ENCODE measurements at places on chromosomes 7 and 10. TPM values are rescaled to one million over a fixed set of nuclear protein-coding genes. Genes with fewer than 3 reads are reported as not detected.

- no peak overlapping the region for H3K4me3 ChIP-seq
- H3K4me1 ChIP-seq = no peaks in the 10 kb centered on the region
- no peaks in the 10 kb centered on the region for H3K36me3 ChIP-seq
- no peak overlapping the region for H3K27ac ChIP-seq
- H3K27me3 ChIP-seq = no peaks in the 10 kb centered on the region
These were observed 608.5 kb upstream of the GALNT17 start for GRCh38 chr7:70523249-70523988.

DNA sequence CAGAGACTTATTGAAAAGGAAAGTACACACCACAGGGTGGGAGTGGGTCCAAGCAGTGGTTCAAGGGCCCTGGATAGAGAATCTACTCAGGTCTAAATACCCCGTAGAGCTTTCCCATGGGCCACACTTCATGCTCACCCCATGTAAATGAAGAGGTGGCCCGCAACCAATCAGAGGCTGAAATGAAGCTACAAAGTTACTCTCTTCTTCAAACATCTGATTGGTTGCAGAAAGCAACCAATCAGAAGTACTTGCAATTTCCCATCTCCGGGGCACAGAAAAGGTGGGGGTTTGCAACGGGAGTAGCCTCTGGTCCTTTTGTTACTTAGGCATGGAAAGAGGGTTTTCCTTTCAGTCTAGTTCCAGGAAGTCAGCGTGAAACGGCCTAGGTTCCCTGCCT lies 15.2 kb upstream of the GALNTL5 start:
- DNase-seq = no peak
- no peaks in the 10 kb centered on the region for H3K36me3 ChIP-seq
- peaks cover 14% of the 10 kb centered on the region for H3K4me1 ChIP-seq
- 0 out of 2 replicates have a peak, but pooled peaks cover 4% of the 10 kb centered on the region for H3K27me3 ChIP-seq

- no peak for DNase-seq
- H3K27me3 ChIP-seq = no peaks in the 10 kb centered on the region
- H3K4me3 ChIP-seq = no peak overlapping the region
- no peak overlapping the region for H3K27ac ChIP-seq
- H3K36me3 ChIP-seq = no peaks in the 10 kb centered on the region
These were observed 32.3 kb downstream of the AHCYL2 start for GRCh38 chr7:129257168-129257567.

- peak; percentile 66 for DNase-seq
- H3K4me1 ChIP-seq = peaks cover 12% of the 10 kb centered on the region
- H3K4me3 ChIP-seq = no peak overlapping the region
- H3K27ac ChIP-seq = no peak overlapping the region
- no peaks in the 10 kb centered on the region for H3K36me3 ChIP-seq
These were observed 50.9 kb upstream of the UNC5B start for GRCh38 chr10:71161425-71161824.

GRCh38 chr10:4250587-4250887 lies 465.5 kb upstream of the KLF6 start:
- no peaks in the 10 kb centered on the region for H3K27me3 ChIP-seq
- H3K27ac ChIP-seq = peak overlapping the region; percentile 71
- peaks cover 25% of the 10 kb centered on the region for H3K4me1 ChIP-seq
- no peaks in the 10 kb centered on the region for H3K36me3 ChIP-seq
- no peak for DNase-seq
- H3K4me3 ChIP-seq = no peak overlapping the region

DNA sequence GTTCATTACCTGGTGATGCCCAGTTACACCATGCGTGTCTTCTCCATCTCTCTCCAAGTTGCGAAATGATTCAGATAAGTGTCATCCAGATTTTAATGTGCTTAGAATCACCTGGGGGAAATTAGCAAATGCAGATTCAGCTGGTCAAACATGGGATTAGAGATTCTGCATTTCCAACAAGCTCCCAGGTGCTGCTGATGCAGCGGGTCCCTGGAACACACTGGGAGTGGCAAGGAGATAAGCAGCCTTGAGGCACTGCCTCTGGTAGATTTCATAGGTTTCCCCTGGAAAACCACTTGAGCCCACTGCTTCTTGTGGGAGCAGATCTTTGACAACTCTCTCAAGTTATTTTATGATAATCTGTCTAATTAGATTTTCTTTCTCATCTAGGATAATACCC lies 196.0 kb upstream of the C7orf33 start:
- no peaks in the 10 kb centered on the region for H3K36me3 ChIP-seq
- DNase-seq = no peak

- DNase-seq = no peak
- no peak overlapping the region for H3K4me3 ChIP-seq
- H3K27me3 ChIP-seq = peaks cover 28% of the 10 kb centered on the region
- no peaks in the 10 kb centered on the region for H3K4me1 ChIP-seq
These were observed 56.9 kb upstream of the AOAH start for GRCh38 chr7:36781011-36781738.

GRCh38 chr10:3853016-3853415 lies 68.0 kb upstream of the KLF6 start:
- peak overlapping the region; percentile 91 for H3K27ac ChIP-seq
- DNase-seq = no peak
- no peak overlapping the region for H3K4me3 ChIP-seq
- H3K36me3 ChIP-seq = no peaks in the 10 kb centered on the region

- peaks cover 11% of the 10 kb centered on the region for H3K4me1 ChIP-seq
- H3K4me3 ChIP-seq = no peak overlapping the region
- H3K27me3 ChIP-seq = no peaks in the 10 kb centered on the region
These were observed 5.8 kb upstream of the PPP3CB start for GRCh38 chr10:73501651-73502050.

GRCh38 chr10:28254290-28254985 lies 48.4 kb downstream of the MPP7 start:
- H3K4me3 ChIP-seq = peak overlapping the region; percentile 30
- no peaks in the 10 kb centered on the region for H3K27me3 ChIP-seq
- H3K27ac ChIP-seq = peak overlapping the region; percentile 94
- no peaks in the 10 kb centered on the region for H3K36me3 ChIP-seq

- DNase-seq = no peak
- no peak overlapping the region for H3K4me3 ChIP-seq
- H3K4me1 ChIP-seq = no peaks in the 10 kb centered on the region
- H3K36me3 ChIP-seq = peaks cover 37% of the 10 kb centered on the region
These were observed 12.7 kb downstream of the NRBF2 start for GRCh38 chr10:63145782-63146181.

- H3K36me3 ChIP-seq = no peaks in the 10 kb centered on the region
- no peaks in the 10 kb centered on the region for H3K27me3 ChIP-seq
- no peak overlapping the region for H3K4me3 ChIP-seq
- H3K4me1 ChIP-seq = no peaks in the 10 kb centered on the region
- no peak for DNase-seq
- no peak overlapping the region for H3K27ac ChIP-seq
These were observed 431.4 kb downstream of the DNAJB6 start for GRCh38 chr7:157768198-157768597.

DNA sequence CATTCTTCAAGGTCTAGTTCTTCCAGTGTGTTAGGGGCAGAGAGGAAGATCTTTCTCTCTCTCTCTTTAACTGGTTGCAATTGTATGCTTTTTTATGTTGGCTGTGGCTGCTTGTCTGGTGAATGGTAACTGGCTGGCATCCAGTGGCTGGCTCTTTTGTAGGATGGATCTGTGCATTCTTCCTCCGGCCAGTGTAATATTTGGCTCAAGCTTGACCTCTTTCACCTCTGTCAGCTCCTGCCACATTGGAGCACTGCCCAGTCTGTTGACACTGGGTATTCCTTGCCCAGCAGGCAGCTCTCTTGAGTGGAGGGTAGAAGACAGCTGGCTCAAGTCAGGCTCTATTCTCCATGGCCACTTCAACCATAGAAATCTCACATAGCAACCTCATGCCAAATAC lies 528.3 kb downstream of the PHTF2 start:
- no peaks in the 10 kb centered on the region for H3K36me3 ChIP-seq
- no peaks in the 10 kb centered on the region for H3K4me1 ChIP-seq
- no peak overlapping the region for H3K27ac ChIP-seq
- no peak for DNase-seq
- 0 out of 2 replicates have a peak, but pooled peaks cover 5% of the 10 kb centered on the region for H3K27me3 ChIP-seq

- H3K4me1 ChIP-seq = peaks cover 3% of the 10 kb centered on the region
- H3K4me3 ChIP-seq = no peak overlapping the region
- DNase-seq = no peak
- H3K36me3 ChIP-seq = no peaks in the 10 kb centered on the region
- H3K27me3 ChIP-seq = no peaks in the 10 kb centered on the region
- no peak overlapping the region for H3K27ac ChIP-seq
These were observed 28.7 kb upstream of the AKR1C1 start for GRCh38 chr10:4934391-4934987.

DNA sequence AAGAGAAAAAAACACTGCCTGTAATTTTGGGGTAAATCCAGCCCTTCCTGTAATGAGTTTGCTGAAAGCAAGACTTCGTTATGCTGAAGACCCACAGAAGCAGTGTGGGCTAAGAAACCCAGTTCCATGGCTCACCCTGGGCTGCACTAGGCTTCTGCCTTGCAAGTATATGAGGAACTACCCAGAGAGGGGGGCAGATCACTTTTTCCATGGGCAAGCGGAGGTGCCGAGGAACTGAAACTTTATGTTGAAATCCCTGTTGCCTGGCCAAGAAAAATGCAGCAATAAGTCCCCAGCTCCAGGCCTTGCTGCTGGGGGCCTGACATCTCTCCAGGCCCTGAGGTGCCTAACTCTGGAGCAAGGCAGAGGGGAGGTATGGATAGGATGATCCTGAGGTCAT lies 8.5 kb downstream of the RASSF4 start:
- H3K27ac ChIP-seq = no peak overlapping the region
- H3K4me1 ChIP-seq = no peaks in the 10 kb centered on the region
- H3K4me3 ChIP-seq = no peak overlapping the region
- H3K36me3 ChIP-seq = no peaks in the 10 kb centered on the region
- no peak for DNase-seq

- peaks cover 28% of the 10 kb centered on the region for H3K4me1 ChIP-seq
- H3K27me3 ChIP-seq = no peaks in the 10 kb centered on the region
- H3K4me3 ChIP-seq = no peak overlapping the region
These were observed 22.3 kb downstream of the BTBD16 start for GRCh38 chr10:122293156-122293960.

DNA sequence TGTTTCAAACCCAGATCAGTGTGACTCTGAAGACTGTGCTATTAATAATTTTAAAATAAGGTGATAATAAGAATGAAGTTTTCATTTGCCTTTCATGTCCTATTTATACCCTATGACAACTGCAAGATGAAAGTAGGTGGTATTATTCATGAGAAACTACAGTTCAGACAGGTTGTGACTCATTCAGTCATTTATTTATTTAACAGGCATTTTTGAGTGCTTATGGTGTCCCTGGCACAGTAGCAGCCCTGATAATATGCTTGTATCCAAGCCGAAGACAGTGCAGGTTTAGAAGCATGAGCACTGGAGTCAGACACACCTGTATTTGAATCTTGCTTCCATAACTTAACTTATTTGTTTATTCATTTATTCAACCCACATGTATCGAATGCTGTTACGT lies 87.1 kb downstream of the FZD1 start:
- DNase-seq = peak; percentile 80
- H3K27me3 ChIP-seq = no peaks in the 10 kb centered on the region
- no peak overlapping the region for H3K4me3 ChIP-seq
- H3K27ac ChIP-seq = no peak overlapping the region

- H3K4me3 ChIP-seq = no peak overlapping the region
- H3K27me3 ChIP-seq = peaks cover 10% of the 10 kb centered on the region
- H3K36me3 ChIP-seq = no peaks in the 10 kb centered on the region
These were observed 20.0 kb downstream of the TMEM273 start for GRCh38 chr10:49168171-49168540.

DNA sequence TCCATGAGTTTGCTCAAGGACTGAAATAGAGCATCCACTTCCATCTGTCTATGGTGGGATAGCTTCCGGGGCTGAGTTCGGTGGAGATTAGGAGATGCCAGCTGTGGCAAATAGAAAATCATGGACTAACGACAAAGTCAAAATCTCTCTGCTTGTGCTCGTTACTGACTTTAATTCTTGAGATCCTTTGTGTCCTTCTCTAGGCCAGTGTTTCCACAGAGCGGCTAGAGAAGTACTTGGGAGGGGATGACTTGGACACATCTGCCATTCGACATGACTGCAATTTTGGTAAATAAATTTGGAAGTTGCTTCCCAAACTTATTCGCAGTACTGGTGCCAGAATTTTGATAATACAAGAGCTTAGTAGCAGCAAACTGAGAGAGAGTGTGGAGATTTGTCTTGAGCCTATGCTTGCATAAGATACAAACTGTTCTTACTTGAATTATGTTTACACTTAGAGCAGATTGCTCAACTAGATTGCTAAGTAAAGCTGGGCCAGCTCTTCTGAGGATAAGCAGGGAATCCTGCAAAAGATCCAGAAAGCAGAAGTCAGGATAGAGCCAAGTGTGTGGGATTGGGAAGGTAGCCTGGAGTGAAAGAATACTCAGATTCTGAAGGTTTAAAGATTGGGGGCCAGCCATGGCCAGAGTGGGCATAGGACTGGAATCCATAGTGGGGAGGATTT lies 27.6 kb downstream of the ABCC2 start:
- H3K27me3 ChIP-seq = no peaks in the 10 kb centered on the region
- DNase-seq = no peak
- H3K4me3 ChIP-seq = no peak overlapping the region

- H3K27me3 ChIP-seq = no peaks in the 10 kb centered on the region
- H3K4me1 ChIP-seq = peaks cover 5% of the 10 kb centered on the region
- H3K27ac ChIP-seq = no peak overlapping the region
- no peak for DNase-seq
- H3K36me3 ChIP-seq = no peaks in the 10 kb centered on the region
- no peak overlapping the region for H3K4me3 ChIP-seq
These were observed 139.2 kb downstream of the LCOR start for GRCh38 chr10:96971324-96971723.

DNA sequence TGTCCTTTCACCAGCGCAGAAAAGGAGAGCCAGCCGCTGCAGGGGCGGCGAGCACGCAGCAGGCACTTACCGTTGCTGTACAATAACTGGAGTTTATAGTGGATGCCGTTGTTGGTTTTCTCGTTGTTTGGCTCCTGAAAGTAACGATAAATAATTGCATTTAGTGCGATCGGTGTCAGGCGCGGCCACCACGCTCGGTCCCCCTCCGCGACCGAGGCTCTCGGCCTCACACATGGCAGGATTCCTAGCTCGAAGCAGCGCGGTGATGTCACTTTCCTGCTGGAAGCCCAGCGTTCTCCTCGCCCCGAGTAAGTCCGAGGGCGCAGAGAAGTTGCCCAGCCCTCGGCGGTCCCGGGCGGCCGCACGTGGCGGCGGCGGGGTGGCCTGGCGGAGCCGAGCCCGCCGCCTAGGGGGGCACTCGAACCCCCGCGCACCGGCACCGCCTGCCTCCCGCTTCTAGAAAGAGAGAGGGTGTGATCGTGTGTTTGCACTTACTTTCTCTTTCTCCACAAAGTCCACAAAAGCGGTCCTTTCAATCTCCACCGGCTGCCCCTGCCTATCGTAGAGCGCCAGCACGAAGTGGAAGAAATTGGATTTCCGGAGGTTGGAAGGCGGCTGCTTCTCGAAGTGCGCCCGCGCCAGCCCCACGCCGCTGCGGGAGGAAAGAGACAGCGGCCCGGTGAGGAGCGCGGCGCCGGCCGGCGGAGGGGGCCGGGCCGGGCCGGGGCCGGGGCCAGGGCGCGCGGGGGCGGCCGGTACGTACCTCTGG lies 1.0 kb downstream of the EBF3 start:
- H3K4me1 ChIP-seq = no peaks in the 10 kb centered on the region
- no peak overlapping the region for H3K27ac ChIP-seq
- peak overlapping the region; percentile 37 for H3K4me3 ChIP-seq
- no peak for DNase-seq

- no peaks in the 10 kb centered on the region for H3K4me1 ChIP-seq
- no peak overlapping the region for H3K27ac ChIP-seq
These were observed 140.7 kb upstream of the AGK start for GRCh38 chr7:141410353-141411000.

NPTX2 gene
- total RNA-seq = not detected

FAM25A gene
- total RNA-seq = 11.4 TPM

SPDYE11 gene
- not detected for total RNA-seq

SEMA3E gene
- total RNA-seq = 5.9 TPM

NUDT13 gene
- 1.1 TPM for total RNA-seq

COL17A1 gene
- 1.6 TPM for total RNA-seq

TMEM106B gene
- total RNA-seq = 41.6 TPM

PLAU gene
- total RNA-seq = 1,570 TPM

UBE2D4 gene
- 17.7 TPM for total RNA-seq

PCLO gene
- total RNA-seq = 7.5 TPM

CTTNBP2 gene
- 1.0 TPM for total RNA-seq

SPAG6 gene
- total RNA-seq = 0.12 TPM
